ENCODE measurements at places on chromosomes 1 and 21.

DNA sequence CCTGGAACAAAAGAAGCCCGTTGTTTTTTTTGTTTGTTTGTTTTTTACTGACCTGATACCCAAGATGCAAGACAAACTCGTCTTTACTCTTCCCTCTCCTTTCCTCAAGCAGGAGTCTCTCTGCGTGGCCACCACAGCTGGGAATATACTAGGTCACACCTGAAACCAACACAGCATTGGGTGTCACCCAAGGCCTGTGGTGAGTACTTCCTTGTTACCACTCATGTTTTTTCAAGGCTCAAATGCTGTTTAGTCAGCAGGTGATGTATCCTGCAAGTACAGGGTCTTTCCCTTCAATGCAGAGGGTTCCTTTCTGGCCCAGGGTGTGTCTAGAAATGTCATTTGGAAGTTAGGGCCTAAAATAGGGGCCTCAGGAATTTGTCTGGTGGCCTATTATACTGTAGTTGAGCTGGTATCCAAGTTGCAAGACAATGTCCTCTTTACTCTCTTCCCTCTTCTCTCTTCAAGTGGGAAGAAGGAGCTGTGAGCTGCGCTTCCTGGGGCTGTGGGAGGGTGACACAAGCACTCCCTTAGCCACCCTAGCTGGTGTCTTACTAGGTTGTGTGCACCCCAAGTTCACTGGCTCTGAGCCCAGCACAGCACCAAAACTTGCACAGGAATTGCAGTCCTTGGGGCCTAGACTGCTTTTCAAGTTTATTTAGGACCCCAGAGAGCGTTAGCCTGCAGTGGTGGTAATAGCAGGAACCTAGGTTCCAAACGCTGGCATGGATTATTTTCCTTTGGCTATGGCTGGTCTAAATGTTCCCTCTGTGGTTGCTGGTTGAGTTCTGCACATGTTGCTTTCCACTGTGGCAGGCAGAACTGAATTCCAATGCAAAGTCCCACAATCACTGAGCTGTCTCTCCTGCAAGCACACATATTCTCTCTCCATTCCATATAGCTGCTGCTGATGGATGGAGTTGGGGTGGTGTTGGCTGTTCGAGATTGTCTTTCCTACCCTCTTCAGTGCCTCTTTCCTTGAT lies 91.4 kb upstream of the LYPLAL1 start:
- DNase-seq, result no peak

GRCh38 chr1:171988243-171988885 lies 147.1 kb downstream of the DNM3 start:
- no peak for DNase-seq

DNA sequence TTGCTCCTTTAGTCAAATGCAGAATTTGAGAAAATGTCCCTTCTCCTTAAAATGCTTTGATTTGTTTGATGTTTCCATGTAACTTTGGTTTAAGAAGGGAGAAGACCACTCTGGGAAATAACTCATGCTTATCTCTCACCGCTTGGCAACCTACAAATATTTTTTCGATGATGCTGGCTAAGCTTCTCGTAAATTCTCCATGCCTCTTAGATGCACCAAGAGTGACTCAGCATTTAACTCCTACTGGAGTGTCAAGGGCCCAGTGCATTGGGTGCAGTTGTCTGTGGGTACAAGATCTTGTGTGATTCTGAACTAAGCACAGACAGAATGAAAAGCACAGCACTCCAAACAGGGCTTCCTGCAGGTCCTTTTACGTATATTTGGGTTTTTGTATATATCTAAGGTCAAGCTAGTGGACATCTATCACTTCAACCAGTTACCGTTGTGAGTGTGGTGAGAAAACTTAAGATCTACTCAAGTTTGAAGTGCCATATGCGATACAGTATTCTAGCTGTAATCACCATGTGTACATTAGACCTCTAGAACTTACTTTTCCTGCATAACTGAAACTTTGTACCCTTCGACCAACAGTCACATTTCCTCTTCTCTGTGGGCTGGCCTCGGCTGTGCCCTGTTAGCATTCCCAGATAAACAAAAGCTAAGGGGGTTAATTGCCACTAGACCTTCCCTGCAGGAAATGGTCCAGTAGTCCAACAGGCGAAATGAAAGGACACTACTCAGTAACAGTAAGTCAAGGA lies 55.8 kb downstream of the COL18A1 start:
- no peak for DNase-seq

GRCh38 chr1:229271448-229272159 lies 693 bp downstream of the RAB4A start:
- no peak for DNase-seq

GRCh38 chr1:152191260-152191659 lies 32.2 kb upstream of the RPTN start:
- DNase-seq, result no peak

DNA sequence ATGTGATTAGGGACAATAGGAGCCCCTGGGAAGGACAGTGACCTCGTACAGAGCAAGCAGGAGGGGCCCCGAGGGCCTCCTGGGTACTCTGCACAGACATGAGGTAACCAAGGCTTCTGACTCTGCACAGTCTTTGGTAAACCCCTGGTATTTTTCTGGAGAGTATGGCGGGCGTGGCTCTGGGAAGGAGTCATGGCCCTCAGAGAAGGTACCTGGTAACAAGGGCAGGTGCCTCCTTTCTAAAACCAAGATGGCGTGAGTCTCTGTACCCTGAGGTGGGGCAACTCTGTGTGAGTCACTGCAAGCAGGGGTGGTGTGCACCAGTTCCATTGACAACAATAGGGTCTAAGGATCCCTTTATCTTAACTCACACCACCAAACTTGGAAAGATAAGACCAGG lies 39.9 kb upstream of the SLC19A1 start:
- DNase-seq, result no peak

- DNase-seq, result no peak
These were observed 1.6 kb downstream of the HOOK1 start for GRCh38 chr1:59816318-59816878.

DNA sequence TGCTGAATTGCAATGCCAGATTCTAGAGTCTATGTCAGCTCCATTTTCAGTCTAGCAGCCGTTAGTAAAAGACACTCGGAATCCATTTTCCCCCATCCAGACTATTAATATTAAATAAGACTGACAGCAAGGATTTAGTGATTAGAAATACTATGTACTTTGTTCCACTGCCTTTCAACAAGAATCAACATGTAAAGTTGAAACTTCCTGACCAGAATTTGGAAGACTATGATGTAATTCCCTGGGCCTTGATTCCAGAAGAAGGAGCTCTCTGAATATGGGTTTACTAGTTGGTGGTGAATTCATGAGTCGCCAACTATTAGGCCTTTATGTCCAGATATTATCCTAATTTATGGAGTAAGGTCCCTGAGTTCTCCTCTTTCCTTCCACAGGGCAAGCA lies 24.8 kb downstream of the KDM1A start:
- DNase-seq, result no peak

DNA sequence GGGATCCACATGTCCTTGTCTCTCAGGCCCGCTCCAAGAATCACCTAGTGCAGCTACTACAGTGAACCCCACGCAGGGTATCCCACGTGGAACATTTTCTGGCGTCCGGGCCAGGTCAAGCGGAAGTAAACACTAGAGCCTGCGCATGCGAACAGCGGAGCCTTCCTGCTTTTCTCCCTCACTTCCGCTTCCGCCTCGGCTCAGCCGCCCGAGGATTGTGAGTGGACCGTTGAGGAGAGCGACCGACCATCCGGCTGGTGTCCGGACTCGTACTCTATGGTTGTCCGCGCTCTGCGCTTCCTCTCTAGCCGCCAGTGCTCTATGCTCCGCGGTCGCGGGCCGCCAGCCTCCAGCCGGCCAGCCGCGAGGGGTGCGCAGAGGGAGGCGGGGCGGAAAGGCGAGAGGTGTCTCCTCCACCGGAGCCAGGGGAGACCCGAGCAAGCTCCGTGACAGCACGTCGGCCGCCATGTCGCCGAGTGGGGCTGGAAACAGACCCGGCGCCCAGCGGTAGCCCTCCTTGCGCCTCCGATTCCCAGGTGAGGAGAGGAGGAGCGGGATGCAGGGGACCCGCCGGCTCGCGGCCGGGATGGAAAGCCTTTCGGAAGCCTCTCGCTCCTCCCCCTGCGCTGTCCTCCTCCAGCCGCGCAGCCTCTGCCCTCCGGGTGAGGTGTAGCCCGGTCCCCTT lies at the start of the genes CNST and TFB2M:
TSS of gene CNST (plus strand) at position 329 of the 685 bp plus-strand sequence. CDS start 25,107 bp downstream, outside the sequence.
TSS of gene TFB2M (minus strand) at position 134 of the 685 bp plus-strand sequence. CDS start at position 11, 123 bp downstream.
- DNase-seq, result peak; percentile 85

DNA sequence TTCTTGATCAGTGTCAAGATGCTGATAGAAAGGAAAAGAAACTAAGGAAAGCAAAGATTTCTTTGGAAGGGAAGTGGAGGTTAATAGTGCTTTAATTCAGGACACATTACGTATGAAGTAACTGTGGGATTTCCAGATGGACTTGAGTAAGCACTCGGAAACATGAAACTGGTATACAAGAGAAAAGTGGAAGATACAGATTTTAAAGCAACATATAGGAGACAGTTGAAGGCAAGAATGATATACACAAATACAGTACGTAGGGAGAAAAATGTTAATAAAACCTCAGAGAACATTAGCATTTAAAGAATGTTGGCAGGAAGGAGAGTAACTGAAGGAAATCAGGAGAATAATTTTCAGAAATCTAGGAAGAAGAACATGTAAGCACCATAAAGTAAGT lies 730.9 kb upstream of the ADGRL2 start:
- DNase-seq, result no peak

DNA sequence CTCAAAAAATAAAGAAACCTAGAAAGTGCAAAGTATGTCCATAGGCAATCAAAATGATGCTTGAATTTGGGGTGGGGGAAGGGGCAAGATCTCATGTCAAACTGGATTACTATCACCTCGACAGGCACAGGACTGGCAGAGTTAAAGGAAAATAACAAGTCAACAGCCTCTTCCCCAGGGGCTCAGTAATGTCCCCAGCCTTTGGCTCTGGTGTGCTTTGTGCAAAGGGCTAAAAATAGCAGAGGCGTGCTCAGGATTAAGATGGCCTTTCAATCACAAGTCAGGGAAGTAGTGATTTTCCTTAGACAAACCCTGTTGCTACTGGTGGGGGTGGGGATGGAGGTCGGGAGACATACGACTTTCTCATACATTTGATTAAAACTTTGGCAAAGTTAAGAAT lies 63.5 kb upstream of the OLIG2 start:
- DNase-seq, result no peak

- no peak for DNase-seq
These were observed 411.8 kb upstream of the DAB1 start for GRCh38 chr1:57835620-57836019.

DNA sequence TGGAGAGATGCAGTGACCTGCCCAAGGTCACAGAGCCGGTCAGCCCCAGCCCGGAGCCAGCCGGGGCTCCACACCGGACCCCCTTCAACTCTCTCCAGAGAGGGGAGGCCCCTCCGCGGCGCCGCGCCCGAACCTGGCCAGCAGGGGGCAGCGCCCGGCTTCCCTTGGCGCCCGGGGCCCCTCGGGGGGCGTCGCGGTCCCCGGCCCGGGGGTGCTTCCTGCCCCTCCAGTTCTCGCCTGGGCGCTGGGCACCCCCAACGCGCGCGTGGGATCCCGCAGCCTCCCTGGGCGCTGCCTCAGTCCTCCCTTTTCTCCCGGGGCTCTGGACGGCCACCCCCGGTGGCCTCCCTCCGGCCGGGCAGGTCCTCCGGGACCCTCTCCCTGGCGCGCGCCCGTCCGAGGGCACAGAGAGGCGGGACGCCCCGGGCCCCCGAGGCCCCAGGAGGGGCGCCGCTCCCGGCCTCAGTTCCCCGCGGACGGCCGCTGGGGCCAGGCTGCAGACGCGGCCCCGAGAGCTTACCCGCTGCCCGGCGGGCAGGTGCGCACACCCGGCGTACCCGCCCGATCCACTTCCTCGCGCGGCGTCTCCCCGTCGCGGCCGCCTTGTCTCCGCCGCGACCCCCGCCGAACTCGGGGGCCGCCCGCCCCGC lies 406 bp downstream of the HTR1D start:
- no peak for DNase-seq

- no peak for DNase-seq
These were observed 51.4 kb downstream of the HS2ST1 start for GRCh38 chr1:86965827-86966182.

- no peak for DNase-seq
These were observed 154.7 kb upstream of the KCNK2 start for GRCh38 chr1:214927796-214928195.

DNA sequence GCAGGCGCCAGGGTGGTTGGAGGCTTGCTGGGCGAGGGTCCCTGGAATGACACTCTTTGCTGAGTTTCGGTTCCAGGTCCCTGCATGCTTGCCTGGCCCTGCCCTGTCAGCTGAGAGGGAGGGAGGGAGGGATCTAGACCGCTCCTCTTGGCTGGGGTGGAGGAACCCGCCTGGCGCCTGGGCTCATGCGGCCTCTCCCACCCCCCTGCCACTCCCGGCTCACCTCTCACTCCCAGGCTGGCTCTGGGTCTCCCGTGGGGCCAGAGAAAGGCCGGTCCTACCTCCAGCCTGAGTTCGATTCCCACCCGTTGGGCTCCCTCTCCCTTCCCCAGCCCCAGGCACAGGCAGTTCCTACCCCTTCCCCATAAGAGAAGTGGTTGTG lies 19.0 kb upstream of the IFNLR1 start:
- no peak for DNase-seq

- no peak for DNase-seq
These were observed 64.0 kb downstream of the BACH1 start for GRCh38 chr21:29362758-29363157.

- DNase-seq, result no peak
These were observed 281.1 kb upstream of the CXADR start for GRCh38 chr21:17231771-17232170.

DNA sequence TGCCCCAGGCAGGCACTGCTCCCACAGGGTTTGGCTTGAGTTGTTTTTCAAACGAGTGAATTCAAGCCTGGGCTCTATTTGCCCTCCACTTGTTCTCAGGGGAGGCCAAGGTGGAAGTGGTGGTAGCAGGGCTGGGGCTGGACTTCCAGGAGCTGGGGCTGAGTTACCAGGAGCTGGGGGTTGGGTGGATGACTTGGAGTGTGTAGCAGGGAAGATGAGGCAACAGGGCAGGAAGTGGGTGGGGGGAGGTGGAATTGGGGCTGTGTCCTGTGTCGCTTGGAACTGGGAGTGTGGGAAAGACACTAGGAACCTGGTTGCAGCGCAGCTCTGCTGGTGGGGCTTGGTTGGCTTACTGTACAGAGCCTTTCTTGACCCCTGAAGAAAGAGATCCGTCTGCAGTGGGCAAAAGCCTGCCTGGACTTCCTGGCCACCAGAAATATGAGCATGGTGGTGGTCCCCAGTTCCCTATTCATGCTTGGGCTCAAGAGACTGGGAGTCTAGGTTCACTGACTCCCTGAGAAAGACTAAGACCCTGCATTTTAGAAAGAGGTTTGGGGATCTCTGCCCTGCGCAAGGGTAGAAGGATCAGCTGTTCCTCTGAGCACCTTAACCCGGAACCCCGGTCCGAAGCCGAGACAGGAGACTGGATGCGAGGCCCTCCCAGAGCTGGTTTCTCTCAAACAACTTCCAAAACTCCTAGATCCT lies 3.1 kb downstream of the TFAP2E start:
- no peak for DNase-seq

DNA sequence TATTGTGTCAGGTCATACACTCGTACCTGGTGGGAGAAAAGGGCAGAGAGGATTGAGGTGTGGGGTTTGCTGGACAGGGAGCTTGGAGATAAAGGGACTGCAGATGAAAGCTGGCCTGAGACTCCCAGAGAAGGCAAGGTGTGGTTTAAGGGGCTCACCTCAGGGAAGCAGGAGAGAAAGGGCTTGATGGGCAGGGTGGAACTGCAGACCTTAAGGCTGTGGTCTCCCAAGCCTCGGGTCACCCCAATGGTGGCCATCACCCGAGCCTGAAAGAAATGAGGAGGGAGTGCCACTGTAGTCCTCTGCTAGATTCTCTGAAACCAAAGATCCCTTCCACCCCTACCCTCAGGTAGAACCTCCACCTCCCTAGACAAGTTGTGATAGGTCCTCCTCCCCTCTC lies 3.7 kb upstream of the RHOC start:
- DNase-seq, result no peak

GRCh38 chr1:46301406-46301807 lies 2.0 kb downstream of the LRRC41 start:
- DNase-seq, result no peak
